ENCODE measurements at places on chromosomes 12 and 14.

DNA sequence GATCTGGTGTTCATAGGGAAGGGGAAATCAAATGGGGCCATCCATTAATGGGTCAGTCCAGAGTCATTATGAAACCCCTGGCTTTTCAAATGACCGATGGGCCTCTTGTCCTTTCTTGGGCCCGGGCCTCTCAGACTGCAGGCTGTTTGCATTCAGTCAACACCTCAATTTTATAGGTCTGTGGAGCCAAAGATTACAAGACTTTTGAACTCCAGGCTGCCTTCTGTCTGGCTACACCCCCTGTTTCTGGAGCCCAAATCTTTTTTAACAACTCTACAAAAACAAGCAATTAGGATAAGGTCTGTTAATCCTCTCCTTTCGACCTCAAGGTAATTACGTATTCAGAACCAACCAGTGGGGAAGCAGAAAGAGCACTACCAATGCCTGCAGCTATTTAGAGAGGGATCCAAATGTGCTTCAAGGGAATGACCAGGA, 35.6 kb downstream of the DUSP6 start:
- peak; percentile 62 for DNase-seq

GRCh38 chr14:28584951-28585350, 181.6 kb upstream of the FOXG1 start:
- DNase-seq: no peak

DNA sequence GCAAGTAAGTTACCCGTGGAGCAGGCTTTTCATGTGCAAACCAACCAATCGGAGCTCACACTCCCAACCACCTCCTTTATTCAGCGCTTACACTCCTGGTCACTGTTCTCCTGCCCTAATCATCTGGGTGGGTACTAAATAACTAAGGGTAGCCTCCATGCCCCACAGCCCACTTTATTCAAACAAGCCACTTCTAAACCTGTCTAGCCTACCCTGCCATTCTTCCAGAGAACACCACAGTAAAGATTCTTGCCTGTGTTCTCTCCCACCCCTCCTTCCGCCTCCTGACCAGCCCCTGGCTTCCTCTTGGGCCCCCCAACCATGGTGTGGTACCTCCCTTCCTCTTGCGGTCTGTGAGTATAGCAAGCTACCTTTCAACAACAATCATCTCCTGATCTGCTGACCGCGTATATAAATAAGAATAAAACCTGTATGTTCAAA, 581.9 kb downstream of the VRK1 start:
- DNase-seq: no peak

GRCh38 chr12:66107451-66107915, 23.1 kb downstream of the LLPH start:
- peak; percentile 84 for DNase-seq

DNA sequence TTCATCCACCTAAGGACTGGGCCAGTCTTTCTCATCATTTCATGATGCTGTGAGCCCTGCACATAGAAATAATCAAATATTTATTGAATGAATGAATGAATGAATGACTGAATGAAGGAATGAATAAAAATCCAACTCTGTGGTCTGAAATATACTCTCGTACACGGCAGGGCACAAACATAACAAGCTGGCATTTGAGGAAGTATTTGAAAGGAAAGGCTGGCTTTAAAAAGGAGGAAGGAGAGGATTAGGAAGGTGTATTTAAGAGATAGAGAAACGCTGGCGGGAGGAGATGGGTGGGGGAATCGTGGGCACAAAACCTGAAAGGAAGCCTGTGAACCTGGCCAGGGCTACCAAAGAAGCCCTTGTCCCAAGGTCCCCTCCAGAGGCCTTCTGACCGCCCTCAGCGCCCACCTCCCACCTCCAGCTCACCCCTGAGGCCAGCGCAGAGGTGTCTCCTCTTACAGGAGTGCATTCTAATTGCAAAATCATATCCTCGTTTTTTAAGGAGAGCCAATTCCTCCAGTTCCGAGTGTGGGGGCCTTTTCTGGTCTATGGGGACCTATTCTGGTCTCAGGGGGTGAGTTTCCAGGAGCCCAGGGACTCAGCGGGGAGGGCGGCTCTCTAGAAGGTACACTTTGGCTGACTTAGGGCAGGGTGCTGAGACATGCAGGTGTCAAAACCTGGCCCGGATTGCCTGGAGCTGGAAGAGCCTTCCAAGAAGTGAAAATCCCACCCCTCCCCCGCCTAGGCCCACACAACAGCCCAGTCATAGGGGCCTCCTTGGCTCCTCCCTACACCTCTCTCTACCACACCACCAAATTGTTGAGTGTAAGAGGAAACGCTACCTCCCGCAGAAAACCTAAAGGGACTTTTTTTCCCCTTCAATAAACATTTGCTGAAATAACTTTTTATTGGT, 8.7 kb upstream of the JDP2 start:
- DNase-seq: no peak

GRCh38 chr12:121120323-121120722, 12.4 kb upstream of the P2RX7 start:
- DNase-seq: no peak

DNA sequence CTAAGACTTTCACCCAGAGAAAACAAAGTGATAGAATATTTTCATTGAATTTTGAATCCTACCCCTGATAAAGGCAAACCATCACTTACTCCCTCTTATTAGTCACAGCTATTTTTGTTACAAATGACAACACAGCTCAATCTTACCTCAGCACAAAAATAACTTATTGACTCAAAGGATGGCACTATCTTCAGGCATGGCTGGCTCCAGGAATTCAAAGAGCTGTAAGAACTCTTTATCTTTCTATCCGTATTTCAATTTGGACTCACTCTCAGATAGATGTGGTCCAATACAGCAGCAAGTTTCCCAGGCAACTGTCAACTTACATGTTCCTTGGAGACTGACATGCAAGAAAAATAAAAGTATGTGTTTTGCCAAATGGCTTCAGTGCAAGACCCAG, 709.4 kb upstream of the MDGA2 start:
- no peak for DNase-seq

- DNase-seq: no peak
Measured at GRCh38 chr12:94504386-94504785, 44.7 kb upstream of the CEP83 start.

DNA sequence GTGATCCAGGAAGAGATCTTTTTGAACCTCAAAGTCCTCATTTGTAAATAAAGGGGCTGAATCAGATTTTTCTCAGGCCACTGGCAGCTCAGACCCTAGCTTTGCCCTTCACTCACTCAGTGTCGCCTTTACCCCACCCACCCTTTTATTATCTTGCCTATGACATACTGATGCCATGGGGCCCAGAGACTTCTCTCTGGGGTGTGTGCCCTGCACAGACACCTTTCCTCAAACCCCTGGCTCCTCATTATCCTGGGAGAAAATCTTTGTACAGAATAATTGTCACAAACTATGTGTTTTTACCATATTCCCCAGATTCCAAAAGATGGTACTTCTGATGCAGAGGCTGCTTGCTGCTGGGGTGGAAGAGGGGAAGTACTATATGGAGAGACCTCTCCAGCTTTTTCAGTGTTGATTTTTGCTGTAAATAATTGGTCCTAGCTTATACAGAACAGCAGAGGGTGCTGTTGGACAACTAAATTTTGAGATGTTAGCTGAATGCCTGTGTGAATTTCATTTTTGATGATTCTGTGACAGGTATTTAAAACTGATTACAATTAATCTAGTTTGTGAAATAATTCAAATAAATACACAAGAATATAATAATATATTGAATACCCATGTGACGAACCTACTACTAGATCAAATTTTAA, 53.9 kb upstream of the DCD start:
- peak; percentile 75 for DNase-seq

- DNase-seq: no peak
Measured at GRCh38 chr12:113007166-113007565, 28.8 kb downstream of the OAS2 start.

DNA sequence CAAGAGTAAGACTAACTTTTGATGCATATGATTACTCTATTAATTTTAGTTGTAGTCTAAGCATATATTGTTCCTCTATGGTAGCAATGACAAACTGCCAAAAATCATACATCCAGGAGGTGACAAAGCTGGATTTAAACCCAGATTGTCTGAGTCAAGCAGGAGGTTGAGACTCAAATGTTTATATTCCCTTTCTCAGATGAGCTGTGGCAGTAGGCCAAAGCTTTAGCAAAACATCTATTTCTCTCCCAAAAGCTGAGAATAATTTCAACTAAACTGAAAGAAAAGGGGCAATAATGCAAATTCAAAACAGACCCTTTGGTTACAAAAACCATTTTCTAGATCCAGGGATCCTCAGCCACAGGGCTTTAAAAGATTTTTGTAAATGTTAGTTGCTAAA, 173.6 kb downstream of the SEC23A start:
- no peak for DNase-seq

GRCh38 chr14:81589381-81590065, 55.9 kb upstream of the SEL1L start:
- no peak for DNase-seq
